Activated T-helper 2 cell treated with anti-CD3 and anti-CD28 coated beads, Interferon-gamma antibody, Interleukin-2, Interleukin-4, amounts not matched to agents 10 μg/mL and 5 μg/mL and 100 μg/mL, durations not matched to agents 14 hours and 24 hours and 36 hours (primary cell): ENCODE measurements at places on chromosomes 2 and 18.
A peak's percentile ranks its signal among the peaks of the same experiment; 100 is the strongest.

- no peaks in the 10 kb centered on the region for H3K4me1 ChIP-seq
- peaks cover 4% of the 10 kb centered on the region for H3K27me3 ChIP-seq
- no peak overlapping the region for H3K27ac ChIP-seq
- DNase-seq = no peak
- no peaks in the 10 kb centered on the region for H3K36me3 ChIP-seq
Observed at GRCh38 chr2:144683107-144683753, 163.3 kb upstream of the ZEB2 start.

- no peaks in the 10 kb centered on the region for H3K36me3 ChIP-seq
- H3K27ac ChIP-seq = no peak overlapping the region
- no peak for DNase-seq
- no peaks in the 10 kb centered on the region for H3K4me1 ChIP-seq
Observed at GRCh38 chr18:78918707-78919106, 60.9 kb upstream of the SALL3 start.

GRCh38 chr2:199646439-199646838 lies 188.7 kb upstream of the SATB2 start:
- peaks cover 7% of the 10 kb centered on the region for H3K27me3 ChIP-seq
- H3K27ac ChIP-seq = no peak overlapping the region

- peaks cover 19% of the 10 kb centered on the region for H3K27me3 ChIP-seq
- no peaks in the 10 kb centered on the region for H3K36me3 ChIP-seq
- H3K4me1 ChIP-seq = peaks cover 3% of the 10 kb centered on the region
- DNase-seq = no peak
- H3K27ac ChIP-seq = no peak overlapping the region
- no peak overlapping the region for H3K4me3 ChIP-seq
Observed at GRCh38 chr2:45134726-45135125, 125.5 kb upstream of the SIX2 start.

DNA sequence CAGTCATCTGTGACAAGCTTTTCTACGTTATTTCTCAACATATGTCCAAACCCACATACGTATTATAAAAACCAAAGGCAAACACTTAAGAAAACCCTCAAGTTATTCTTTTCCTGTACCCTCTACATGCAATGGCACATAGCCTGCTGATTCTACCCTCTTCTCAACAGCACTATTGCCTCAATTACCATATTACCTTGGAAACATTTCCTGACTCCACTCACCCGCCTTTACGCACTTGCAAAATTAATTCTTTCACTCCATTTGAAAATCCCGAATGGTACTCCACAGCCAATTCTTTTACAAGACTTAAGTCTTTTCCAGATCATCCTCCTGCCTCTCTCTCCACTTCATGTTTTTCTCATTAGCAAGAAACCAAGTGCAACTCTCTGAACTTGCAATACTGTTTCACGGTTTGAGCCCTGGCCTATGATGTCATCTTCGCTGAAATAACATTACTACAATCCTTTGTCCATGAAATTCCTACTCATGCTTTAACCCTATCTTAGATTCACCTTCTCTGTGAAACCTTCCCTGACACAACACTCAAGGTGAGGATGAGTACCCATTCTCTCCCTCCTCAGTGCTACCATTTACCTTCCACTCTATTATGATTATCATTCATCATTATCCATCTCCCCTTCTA lies 29.0 kb downstream of the SESTD1 start:
- no peaks in the 10 kb centered on the region for H3K27me3 ChIP-seq
- H3K4me3 ChIP-seq = no peak overlapping the region
- no peak overlapping the region for H3K27ac ChIP-seq
- H3K4me1 ChIP-seq = peaks cover 22% of the 10 kb centered on the region
- H3K36me3 ChIP-seq = no peaks in the 10 kb centered on the region

GRCh38 chr2:203018181-203018580 lies 3.5 kb downstream of the NBEAL1 start:
- no peaks in the 10 kb centered on the region for H3K27me3 ChIP-seq
- peaks cover 36% of the 10 kb centered on the region for H3K4me1 ChIP-seq

GRCh38 chr2:25528173-25528572 lies 145.2 kb downstream of the DTNB start:
- DNase-seq = no peak
- H3K27ac ChIP-seq = no peak overlapping the region
- H3K4me3 ChIP-seq = no peak overlapping the region
- peaks cover 10% of the 10 kb centered on the region for H3K36me3 ChIP-seq
- H3K27me3 ChIP-seq = no peaks in the 10 kb centered on the region

GRCh38 chr2:22329211-22330154 lies 1055.5 kb upstream of the KLHL29 start:
- no peaks in the 10 kb centered on the region for H3K27me3 ChIP-seq
- H3K4me3 ChIP-seq = no peak overlapping the region
- no peaks in the 10 kb centered on the region for H3K36me3 ChIP-seq
- H3K4me1 ChIP-seq = no peaks in the 10 kb centered on the region
- H3K27ac ChIP-seq = no peak overlapping the region

DNA sequence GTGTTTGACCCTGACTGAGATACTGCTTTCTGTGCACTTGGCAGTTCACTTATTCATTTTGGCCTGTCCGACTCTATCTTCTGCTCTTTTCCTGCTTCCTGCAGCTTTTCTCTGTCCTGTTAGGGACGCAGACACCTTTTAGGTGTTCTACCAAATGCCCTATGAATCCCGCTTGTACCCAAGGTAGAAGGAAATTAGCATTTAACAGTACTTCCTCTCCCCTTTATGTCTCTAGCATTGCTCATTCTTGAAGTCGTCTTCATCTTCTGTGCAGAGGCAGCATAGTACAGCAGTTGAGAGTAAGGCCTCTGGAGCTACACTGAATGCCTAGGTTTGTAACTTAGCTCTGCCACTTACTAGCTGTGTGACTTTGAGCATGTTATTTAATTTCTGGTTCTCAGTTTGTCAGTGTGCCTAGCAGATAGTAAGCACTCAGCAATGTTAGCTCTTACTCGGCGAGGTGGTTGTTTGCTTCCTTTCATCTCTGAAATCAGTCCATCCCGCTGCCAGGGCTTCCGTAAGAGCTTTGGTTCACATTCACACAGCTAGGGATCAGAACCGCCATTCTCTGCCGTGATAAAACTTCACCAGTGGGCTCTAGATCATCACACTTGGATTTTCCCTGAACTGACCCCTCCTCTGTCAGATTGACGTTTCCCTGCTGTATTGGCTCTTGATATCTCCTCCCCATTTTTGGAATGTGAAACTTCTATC lies 1.4 kb downstream of the CCT7 start:
- H3K36me3 ChIP-seq = peaks cover 44% of the 10 kb centered on the region
- H3K4me1 ChIP-seq = peaks cover 31% of the 10 kb centered on the region
- peak overlapping the region; percentile 96 for H3K4me3 ChIP-seq
- no peak for DNase-seq

DNA sequence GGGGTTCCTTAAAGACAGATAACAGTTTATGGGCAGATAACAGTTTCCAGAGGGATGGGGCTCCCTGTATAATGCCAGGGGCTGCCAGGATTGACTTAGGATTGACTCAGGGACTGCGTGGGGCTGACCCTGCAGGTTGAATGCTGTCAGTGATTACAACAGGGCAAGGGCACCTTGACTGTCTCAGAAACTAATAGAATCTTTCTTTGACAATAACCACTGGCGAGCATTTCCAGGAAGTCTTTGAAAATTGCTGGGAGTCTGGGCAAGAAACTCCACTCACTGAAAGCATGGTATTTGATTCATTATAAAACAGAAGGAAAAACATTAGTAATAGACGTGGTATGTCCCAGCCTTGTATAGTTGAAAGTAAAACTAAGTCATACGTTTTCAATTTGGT lies 101.0 kb downstream of the GPD2 start:
- H3K27ac ChIP-seq = no peak overlapping the region
- H3K4me3 ChIP-seq = no peak overlapping the region
- H3K27me3 ChIP-seq = no peaks in the 10 kb centered on the region
- DNase-seq = no peak
- H3K36me3 ChIP-seq = peaks cover 6% of the 10 kb centered on the region
- peaks cover 31% of the 10 kb centered on the region for H3K4me1 ChIP-seq

DNA sequence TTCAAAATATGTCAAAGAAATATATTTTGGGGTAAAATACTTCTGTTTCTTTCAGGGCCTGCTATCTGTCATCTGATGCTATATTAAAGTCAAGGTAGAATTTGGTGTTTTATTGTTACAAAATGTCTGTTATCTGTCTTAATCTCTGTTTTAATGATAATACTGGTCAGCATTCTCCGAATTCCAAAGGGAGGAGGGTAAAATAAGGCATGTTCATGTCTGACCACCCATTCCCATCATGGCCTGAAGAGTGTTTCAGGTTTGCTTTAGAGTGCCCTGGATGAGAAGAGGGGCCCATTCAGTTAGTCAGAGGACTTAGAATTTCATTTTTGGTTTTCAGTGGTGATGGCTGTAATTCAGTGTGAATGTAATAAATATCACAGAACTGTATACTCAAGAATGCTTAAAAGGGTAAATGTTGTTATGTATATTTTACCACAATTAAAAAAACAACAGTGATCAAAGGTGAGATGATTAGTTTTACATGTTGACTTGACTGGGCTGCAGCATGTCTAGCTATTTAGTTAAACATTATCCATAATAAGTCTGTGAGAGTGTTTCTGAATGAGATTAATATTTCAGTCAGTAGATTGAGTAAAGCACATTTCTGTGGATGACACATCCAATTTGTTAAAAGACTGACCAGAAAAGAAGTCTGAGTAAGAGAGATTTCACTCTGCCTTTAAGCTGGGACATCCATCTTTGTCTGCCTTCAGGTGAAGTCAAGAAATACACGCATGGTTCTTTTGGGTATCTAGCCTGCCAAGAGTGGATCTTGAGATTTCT lies 467.9 kb upstream of the SYT4 start:
- no peaks in the 10 kb centered on the region for H3K4me1 ChIP-seq
- H3K27ac ChIP-seq = no peak overlapping the region
- no peak overlapping the region for H3K4me3 ChIP-seq
- no peaks in the 10 kb centered on the region for H3K27me3 ChIP-seq
- no peaks in the 10 kb centered on the region for H3K36me3 ChIP-seq

- peak overlapping the region; percentile 83 for H3K27ac ChIP-seq
- peak overlapping the region; percentile 89 for H3K4me3 ChIP-seq
- no peak for DNase-seq
- peaks cover 69% of the 10 kb centered on the region for H3K36me3 ChIP-seq
Observed at GRCh38 chr2:27216416-27217137, 592 bp upstream of the CAD start.

DNA sequence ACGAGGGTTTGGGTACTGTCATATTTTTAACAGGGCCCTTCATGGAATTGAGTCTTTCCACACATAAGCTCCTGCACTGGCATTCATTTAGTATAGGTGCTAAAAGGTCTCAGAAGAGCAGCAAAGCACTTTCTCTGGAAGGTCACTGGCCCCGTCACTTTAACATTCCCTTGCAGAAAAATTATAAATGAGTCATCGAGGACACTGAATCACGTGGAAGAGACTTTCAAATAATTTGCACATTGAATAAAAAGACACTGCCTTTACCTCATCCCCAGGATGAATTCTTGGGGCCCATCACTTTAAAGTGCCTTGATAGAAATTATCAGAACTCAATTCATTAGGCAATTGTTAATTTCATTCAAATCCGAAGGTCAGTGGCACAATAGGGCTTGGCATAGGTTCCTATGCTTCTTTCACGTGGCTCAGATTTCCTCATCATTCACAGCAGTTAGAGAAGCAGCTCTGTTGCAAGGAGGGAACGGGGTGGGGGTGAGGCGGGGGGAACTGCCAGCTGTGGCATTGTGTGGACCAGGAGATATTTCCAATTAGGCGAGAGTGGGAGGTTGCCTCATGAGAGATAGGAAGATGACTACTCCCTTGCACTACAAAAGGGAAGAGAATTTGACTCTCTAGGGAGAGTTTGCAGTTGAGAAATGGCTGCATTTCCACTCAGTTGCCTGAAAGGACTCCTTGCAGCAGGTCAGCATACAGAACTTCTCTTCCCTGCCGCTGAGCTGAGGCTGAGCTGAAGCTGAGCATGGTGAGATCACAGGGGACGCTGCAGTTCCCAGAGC lies 86.3 kb upstream of the NPAS2 start:
- no peak overlapping the region for H3K4me3 ChIP-seq
- H3K27me3 ChIP-seq = peaks cover 23% of the 10 kb centered on the region
- no peaks in the 10 kb centered on the region for H3K36me3 ChIP-seq
- H3K27ac ChIP-seq = no peak overlapping the region

DNA sequence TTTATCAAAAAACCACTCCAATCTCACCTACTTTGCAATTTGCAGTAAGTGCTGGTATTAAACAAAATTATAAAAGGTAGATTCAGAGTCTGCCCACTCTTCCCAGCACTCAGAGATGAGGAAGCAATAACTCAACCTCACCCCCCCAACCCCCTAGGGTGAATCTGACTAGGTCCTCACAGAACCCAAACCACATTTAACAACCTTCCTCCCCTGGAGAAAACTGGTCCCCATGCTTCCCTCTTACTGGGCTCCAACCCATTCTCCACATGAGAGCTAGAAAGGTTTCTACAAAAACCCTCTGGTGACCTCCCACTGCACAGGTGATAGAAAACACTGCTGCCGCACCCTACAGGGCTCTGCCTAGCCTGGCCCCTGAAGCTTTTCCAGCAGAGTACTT lies 40.5 kb upstream of the BMP10 start:
- no peak overlapping the region for H3K4me3 ChIP-seq
- no peaks in the 10 kb centered on the region for H3K27me3 ChIP-seq
- peaks cover 37% of the 10 kb centered on the region for H3K4me1 ChIP-seq
- DNase-seq = no peak
- peaks cover 3% of the 10 kb centered on the region for H3K36me3 ChIP-seq

GRCh38 chr2:231386446-231386845 lies 9.1 kb upstream of the B3GNT7 start:
- no peaks in the 10 kb centered on the region for H3K36me3 ChIP-seq
- no peak for DNase-seq
- no peaks in the 10 kb centered on the region for H3K4me1 ChIP-seq
- H3K4me3 ChIP-seq = no peak overlapping the region
- no peak overlapping the region for H3K27ac ChIP-seq
- H3K27me3 ChIP-seq = peaks cover 2% of the 10 kb centered on the region

- peaks cover 45% of the 10 kb centered on the region for H3K4me1 ChIP-seq
- H3K27me3 ChIP-seq = no peaks in the 10 kb centered on the region
- H3K27ac ChIP-seq = peak overlapping the region; percentile 99
- peak overlapping the region; percentile 24 for H3K4me3 ChIP-seq
- peaks cover 46% of the 10 kb centered on the region for H3K36me3 ChIP-seq
- DNase-seq = peak; percentile 58
Observed at GRCh38 chr2:3223080-3223923, 154.3 kb downstream of the EIPR1 start.

DNA sequence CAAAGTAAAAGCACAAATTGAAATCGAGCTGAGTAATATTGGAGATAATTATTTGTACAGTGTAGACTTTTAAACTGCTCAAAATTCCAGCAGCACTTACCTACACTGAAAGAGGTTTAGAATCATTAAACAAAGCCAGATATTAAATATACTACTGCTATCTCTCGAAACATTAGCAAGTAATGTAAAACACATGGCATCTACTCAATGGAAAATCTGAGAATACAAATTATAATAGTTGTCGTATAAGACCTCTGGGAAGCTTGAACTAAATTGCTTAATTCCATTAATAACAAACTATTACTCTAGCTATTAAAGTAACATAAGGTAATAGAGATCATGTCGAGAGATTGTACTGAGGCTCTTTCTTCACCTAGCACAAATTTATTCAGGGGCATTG lies 108.9 kb downstream of the KLHL29 start:
- H3K36me3 ChIP-seq = no peaks in the 10 kb centered on the region
- peaks cover 4% of the 10 kb centered on the region for H3K27me3 ChIP-seq
- peaks cover 57% of the 10 kb centered on the region for H3K4me1 ChIP-seq
- no peak overlapping the region for H3K27ac ChIP-seq
- no peak overlapping the region for H3K4me3 ChIP-seq

- no peak for DNase-seq
- no peaks in the 10 kb centered on the region for H3K36me3 ChIP-seq
- H3K4me1 ChIP-seq = no peaks in the 10 kb centered on the region
- no peak overlapping the region for H3K4me3 ChIP-seq
- H3K27ac ChIP-seq = no peak overlapping the region
- H3K27me3 ChIP-seq = no peaks in the 10 kb centered on the region
Observed at GRCh38 chr18:8841781-8842485, 136.6 kb downstream of the MTCL1 start.
